ENCODE measurements at places on chromosomes 7 and 10.
A peak's percentile ranks its signal among the peaks of the same experiment; 100 is the strongest.

DNA sequence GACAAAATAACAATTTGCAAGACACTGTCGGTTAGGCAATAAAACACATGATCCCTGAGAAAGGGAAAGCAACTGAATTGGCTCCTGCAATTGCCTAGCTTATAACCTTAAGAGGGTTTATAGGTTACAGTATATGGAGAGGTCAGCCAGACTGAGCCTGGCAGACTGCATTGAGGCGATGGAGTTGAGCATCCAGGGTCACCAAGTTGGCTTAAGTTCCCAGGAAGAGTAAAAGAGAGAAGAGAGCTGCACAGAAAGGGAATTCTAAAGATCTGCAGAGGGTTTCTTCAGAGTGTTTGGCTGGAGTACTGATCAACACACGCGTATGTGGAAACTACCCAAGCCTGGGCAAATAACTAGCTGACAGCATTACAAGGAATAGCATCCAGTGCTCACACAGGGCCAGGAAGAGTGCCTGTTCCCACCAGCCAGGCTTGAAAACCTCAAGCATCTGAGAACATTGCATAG is 11.2 kb downstream of the ANKMY2 start:
- no peak for DNase-seq

- DNase-seq: no peak
Measured at GRCh38 chr10:62381385-62382102, 7.4 kb downstream of the ZNF365 start.

- no peak for DNase-seq
Measured at GRCh38 chr7:128106821-128107220, 75.6 kb upstream of the LRRC4 start.

- peak; percentile 6 for DNase-seq
Measured at GRCh38 chr7:146090023-146090645, 26.5 kb upstream of the CNTNAP2 start.

GRCh38 chr10:118445535-118445934 is 103.4 kb upstream of the FAM204A start:
- DNase-seq: no peak

- DNase-seq: peak; percentile 72
Measured at GRCh38 chr7:24576171-24577025, 3.1 kb downstream of the PALS2 start.

DNA sequence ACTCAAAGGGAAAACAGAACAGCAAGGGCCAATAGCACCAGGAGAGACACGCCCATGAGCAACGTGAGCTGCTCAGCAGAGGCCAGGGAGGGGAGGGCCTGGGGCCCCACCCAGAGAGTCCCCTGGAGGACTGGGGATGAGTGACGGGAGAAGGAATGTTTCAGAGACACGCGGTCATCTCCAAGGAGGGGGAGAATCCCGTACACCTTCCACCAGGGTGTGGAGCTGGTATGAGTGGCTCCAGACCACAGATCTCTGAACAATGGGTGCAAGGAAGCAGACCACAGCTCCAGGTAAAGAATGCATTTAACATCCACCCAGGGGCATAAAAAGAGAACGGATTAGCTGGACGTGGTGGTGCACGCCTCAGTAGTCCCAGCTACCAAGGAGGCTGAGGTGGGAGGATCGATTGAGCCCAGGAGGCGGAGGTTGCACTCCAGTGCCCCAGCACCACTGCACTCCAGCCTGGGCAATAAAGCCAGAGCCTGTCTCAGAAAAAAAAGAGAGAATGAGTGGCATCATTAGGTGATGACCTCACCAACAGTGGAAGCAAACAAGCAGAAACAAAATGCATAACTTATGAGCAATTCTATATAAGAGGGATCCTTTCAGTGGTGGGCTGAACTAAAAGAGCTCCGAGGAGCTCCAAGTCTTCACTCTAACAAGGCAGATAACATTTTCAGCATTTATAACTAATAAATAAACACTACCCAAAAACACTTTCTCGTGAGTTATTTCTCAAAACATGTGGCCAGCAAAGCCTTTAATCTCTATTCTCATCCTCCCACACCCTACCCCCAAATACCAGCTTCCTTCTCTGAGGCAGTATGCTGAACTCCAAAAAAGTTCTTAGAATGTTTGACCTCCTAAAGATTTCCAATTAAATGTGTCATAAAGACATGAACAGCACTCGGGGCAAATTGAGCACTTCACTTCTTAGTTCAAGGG is 12.5 kb downstream of the PSAP start:
- no peak for DNase-seq

Measured in A549 (cell line).